ENCODE measurements at places on chromosomes 11 and 22.

GRCh38 chr22:30767661-30768060 lies 73.0 kb downstream of the OSBP2 start:
- DNase-seq: no peak

GRCh38 chr11:31106968-31107576 lies 262.5 kb downstream of the DCDC1 start:
- no peak for DNase-seq

DNA sequence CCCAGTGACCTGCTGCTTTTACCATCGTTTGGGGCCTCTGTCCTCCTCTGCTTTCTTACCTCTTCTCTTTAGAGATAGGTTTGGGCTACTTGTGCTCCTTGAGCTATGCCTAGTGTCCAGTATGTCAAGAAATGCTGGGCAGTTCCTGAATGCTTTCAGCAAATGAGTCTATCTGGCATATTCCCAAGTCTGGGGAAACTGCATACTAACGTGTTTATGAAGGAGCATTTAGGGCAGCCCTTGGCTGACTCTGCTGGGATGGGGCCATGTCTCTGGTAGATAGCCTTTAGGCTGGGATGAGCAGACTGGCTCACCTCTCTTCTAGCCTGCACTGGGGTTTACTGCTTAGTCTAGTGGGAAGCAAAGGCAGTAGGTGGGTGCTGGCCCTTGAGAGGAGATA lies 43.7 kb upstream of the SUSD2 start:
- DNase-seq: no peak

DNA sequence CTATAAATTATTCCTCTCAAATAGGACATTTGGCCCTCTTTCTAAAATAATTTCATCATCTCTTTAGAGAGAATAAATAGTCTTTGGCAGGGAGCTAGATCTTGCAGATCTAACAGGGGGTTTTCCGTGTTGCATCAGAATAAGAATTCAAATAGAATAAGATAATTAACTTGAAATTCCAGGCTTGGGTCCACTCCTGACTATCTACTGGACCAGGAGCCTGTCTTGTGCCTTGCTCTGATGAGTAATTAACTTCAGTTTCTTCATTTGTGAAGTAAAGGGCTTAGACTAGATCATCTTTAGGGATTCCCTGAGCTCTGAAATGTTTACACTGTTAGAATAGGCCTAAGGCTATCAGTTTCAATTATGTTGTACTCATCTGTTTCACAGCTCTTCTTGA lies 23.5 kb upstream of the TMEM123 start:
- DNase-seq: no peak

GRCh38 chr11:9150501-9150900 lies 59.1 kb upstream of the SCUBE2 start:
- DNase-seq: no peak

GRCh38 chr11:86370922-86371594 lies 3.6 kb upstream of the CCDC81 start:
- DNase-seq: no peak

DNA sequence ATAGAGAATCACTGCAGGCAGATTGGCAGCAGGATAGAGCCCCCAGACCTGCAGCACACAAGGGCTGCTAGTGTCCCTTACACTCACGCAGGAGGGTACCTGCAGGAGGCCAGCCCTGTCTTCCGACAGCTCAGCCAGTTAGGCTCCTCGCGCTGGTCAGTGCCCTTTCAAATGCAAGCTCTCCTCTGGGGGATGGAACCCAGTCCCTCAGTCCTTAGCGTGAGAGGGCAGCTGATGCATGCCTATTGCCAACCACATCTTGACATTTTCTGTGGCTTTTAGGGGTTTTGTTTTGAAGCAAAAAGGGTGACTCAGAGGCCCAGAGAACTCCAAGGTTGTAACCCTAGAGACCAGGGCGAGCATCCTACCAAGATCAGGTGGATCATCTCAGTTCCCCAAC lies 40.0 kb downstream of the WNT11 start:
- no peak for DNase-seq

Data from bone marrow (tissue), 2 donors.